ENCODE measurements at places on chromosomes 4 and X.

- H3K27ac ChIP-seq = no peak overlapping the region
- DNase-seq = no peak
- peaks cover 13% of the 10 kb centered on the region for H3K4me1 ChIP-seq
These were observed 92.2 kb downstream of the PALLD start for GRCh38 chr4:168588916-168589531.

DNA sequence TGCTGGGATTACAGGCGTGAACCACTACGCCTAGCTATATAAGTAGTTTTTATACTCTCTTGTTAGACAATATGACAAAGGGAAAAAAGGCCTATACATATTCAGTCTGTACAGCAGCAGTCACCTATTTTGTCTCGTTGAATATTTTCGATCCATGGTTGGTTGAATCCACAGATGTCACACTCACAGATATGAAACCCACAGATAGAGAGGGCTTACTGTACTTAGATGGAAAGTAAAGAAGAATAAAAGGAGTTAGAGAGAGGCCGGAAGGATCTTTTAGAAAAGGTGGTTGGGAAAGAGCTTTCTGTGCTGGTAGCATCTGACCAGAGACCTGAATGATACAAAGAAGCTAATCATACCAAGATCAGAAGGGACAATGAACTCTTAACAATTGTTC is 38.3 kb upstream of the SPINK2 start:
- H3K27ac ChIP-seq = no peak overlapping the region
- H3K4me1 ChIP-seq = peaks cover 15% of the 10 kb centered on the region
- H3K27me3 ChIP-seq = peaks cover 9% of the 10 kb centered on the region
- no peak overlapping the region for H3K4me3 ChIP-seq
- no peak for DNase-seq

- peak; percentile 64 for DNase-seq
- H3K36me3 ChIP-seq = no peaks in the 10 kb centered on the region
- H3K4me1 ChIP-seq = no peaks in the 10 kb centered on the region
- H3K27me3 ChIP-seq = no peaks in the 10 kb centered on the region
- H3K27ac ChIP-seq = no peak overlapping the region
These were observed 1099.8 kb upstream of the TENM3 start for GRCh38 chr4:181143250-181143854.

DNA sequence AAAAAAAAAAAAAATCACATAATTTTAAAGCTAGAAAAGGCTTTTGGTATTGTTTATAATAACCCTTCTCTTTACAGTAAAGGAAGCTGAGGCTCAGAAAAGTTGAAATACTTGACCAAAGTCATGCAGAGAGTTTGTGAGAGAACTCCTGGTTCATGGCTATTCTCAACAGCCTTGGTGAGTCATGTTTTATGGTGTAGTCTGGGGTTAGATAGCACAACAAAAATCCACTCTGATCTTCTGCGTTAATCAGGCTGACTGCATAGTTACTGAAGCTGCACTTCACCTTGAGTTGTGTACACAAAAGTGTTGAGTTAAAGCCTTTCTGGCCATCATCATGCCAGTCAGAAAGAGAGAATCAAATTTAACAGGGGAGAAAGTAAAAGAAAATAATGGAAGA is 19.3 kb upstream of the SFRP2 start:
- H3K27me3 ChIP-seq = no peaks in the 10 kb centered on the region
- H3K27ac ChIP-seq = no peak overlapping the region
- peaks cover 1% of the 10 kb centered on the region for H3K36me3 ChIP-seq
- no peak overlapping the region for H3K4me3 ChIP-seq

DNA sequence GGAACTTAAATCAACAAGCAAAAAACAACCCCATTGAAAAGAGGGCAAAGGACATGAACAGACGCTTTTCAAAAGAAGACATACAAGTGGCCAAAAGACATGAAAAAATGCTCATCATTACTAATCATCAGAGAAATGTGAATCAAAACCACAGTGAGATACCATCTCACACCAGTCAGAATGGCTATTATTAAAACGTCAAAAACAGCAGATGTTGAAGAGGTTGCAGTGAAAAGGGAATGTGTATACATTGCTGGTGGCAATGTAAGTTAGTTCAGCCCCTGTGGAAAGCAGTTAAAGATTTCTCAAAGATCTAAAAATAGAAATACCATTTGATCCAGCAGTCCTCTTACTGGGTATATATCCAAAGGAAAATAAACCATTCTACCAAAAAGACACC is 22.6 kb downstream of the RTL9 start:
- DNase-seq = no peak
- no peaks in the 10 kb centered on the region for H3K4me1 ChIP-seq
- no peak overlapping the region for H3K27ac ChIP-seq
- H3K36me3 ChIP-seq = no peaks in the 10 kb centered on the region

GRCh38 chr4:45621971-45622370 is 501.9 kb downstream of the GABRG1 start:
- no peak overlapping the region for H3K4me3 ChIP-seq
- H3K36me3 ChIP-seq = no peaks in the 10 kb centered on the region
- H3K4me1 ChIP-seq = no peaks in the 10 kb centered on the region

DNA sequence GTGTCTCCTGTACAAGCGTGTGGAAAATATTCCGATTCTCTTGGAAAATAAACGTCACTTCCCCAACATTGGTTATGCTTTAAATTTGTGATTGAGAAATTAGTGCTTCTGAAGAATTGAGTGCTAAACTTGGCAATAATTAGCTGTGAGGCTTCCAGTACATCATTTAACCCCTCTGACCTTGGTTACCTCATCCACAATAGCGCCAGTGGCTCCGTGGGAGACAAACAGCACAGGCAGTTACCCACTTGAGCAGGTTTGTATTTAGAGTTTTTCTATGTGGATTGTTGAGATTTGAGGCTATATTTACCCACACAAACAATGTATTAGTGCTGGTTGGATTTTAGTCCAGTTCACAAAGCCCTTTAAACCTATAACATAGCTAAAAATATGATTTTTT is 476.5 kb downstream of the NKX6-1 start:
- no peaks in the 10 kb centered on the region for H3K27me3 ChIP-seq
- no peak for DNase-seq

GRCh38 chrX:132671229-132671641 is 182.4 kb upstream of the MBNL3 start:
- H3K4me3 ChIP-seq = no peak overlapping the region
- H3K36me3 ChIP-seq = no peaks in the 10 kb centered on the region
- no peak for DNase-seq
- H3K27ac ChIP-seq = no peak overlapping the region

DNA sequence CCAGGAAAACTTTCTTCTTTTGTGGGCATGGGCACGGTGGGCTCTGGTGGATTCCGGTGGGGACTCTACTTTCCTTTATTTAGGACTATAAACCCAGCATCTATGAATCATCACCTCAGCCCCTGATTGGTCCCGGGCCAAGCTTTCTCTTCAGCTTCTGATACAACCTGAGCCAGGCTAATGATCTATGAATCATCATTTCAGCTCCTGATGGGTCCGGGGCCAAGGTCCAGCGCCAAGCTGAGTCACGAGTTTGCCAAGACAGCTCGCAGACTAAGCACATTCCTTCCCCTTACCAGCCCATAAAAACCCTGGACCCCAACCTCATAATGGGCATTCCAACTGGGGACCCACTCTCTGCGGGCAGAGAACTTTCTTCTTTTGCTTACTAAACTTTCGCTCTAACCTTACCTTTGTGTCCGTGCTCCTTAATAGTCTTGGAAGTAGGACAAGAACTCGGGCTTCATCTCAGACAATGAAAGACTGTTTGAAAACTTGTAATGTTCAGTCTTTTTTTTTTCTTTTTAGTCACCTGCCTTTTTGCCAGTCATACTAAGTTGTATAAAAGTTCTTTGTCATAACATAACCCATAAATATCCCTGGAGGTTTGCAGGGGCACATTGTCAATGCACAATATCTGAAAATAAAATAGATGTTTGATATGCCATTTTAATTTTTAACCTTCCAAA is 904.9 kb upstream of the EPHA5 start:
- no peak for DNase-seq
- no peaks in the 10 kb centered on the region for H3K4me1 ChIP-seq
- H3K4me3 ChIP-seq = no peak overlapping the region

DNA sequence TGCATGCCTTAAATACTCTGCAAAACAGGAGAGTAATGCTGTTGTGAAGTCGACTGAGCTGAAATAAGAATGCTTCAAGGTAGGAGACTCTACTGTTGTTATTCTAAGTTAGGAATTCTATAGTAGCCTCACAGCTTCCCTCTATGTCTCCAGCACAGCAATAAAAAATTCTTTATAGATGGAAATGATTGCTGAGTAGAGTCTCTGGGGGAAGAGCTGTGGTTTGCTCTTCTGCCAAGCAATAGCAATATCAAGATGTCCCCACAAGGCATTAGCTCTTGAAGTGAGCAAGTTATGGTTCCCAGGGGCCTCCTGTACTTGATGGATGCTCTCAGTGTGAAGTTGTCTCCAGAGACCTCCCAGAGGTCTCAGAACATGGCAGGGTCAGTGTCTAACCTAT is 880.6 kb upstream of the FRG1 start:
- H3K36me3 ChIP-seq = no peaks in the 10 kb centered on the region
- no peaks in the 10 kb centered on the region for H3K4me1 ChIP-seq
- DNase-seq = no peak
- no peak overlapping the region for H3K27ac ChIP-seq

- no peak overlapping the region for H3K4me3 ChIP-seq
- H3K27me3 ChIP-seq = peaks cover 23% of the 10 kb centered on the region
- H3K4me1 ChIP-seq = peaks cover 5% of the 10 kb centered on the region
- DNase-seq = no peak
These were observed 159.7 kb upstream of the ATP6AP2 start for GRCh38 chrX:40420899-40421729.

DNA sequence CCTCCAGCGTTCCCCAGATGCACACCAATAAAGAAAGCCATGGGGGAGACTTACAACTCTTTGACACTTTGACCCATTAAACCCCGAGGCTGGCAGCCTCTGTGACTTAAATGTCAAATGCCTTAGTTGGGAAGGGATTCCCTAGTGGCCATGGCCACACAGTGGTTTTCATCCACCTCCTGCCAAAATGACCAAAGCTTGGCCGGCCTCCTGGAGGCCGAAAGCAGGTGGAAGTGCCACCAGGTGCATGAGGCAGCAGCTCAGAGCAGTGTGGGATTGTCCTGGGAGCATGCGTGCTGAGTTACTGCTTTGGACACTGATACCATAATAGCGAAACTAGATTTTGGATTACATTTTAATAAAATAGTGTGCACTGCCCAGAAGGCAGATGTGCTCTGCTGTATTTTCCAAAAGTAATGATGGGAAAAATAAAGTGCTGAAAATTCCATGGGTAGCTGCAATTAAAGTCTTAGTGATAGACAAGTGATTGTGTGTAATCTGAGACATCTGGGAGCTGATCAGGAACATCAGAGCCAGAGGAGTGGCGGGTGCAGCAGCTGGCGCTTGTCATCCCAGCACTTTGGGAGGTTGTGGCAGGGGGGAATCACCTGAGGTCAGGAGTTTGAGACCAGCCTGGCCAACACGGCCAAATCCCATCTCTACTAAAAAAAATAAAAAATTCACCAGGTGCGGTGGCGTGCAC is 39.8 kb upstream of the TADA2B start:
- H3K4me1 ChIP-seq = peaks cover 14% of the 10 kb centered on the region
- H3K36me3 ChIP-seq = peaks cover 26% of the 10 kb centered on the region
- no peaks in the 10 kb centered on the region for H3K27me3 ChIP-seq
- no peak for DNase-seq
- H3K27ac ChIP-seq = peak overlapping the region; percentile 39

- no peak overlapping the region for H3K27ac ChIP-seq
- H3K36me3 ChIP-seq = no peaks in the 10 kb centered on the region
- no peaks in the 10 kb centered on the region for H3K27me3 ChIP-seq
These were observed 17.7 kb downstream of the APELA start for GRCh38 chr4:164894702-164895101.

DNA sequence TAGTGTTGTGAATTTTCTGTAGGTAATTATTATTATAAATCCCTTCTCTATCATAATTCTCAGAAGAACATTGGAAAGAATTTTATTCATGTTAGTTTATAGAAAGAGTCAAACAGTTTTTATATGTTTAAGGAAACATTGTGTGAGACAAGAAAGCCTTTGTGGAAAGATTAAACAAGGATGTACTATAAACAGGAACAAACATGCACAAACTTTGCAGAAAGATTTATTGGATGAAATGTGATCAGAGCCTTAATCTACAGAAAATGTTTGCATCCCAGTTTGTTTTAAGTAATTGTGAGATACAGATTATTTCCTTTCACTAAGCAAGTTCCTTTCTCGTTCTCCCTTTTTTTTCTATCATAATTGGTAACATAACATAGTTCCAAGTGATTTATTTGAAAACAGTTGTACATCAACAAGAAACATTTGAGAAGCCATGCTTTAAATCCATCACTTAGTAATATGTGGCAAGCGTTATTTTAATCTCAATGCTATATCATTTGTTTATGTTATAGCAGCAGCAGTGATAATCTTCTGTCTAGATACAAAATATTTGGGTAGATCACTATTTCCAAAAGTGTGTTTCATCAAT is 129.4 kb downstream of the SLC4A4 start:
- no peak overlapping the region for H3K27ac ChIP-seq
- H3K36me3 ChIP-seq = no peaks in the 10 kb centered on the region
- no peak overlapping the region for H3K4me3 ChIP-seq
- no peaks in the 10 kb centered on the region for H3K4me1 ChIP-seq

DNA sequence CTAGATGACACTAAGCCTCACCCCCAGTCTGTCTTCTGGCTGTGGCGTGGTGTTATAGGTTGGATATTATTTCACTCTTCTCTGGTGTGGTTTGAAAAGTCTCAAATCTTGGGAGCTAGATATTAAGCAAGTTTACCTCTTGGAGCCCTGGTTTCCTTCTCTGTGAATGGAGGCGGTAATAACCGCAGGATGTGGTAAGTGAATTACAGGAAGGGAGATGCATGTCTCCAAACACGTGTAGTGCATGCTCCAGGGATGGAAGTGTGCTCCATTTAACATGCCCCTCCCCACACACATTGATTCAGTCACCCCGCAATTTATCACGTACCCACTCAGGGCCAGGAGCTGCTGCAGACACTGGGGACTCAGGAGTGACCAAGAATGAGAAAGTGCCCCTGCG is 4.9 kb downstream of the ZNF275 start:
- peaks cover 5% of the 10 kb centered on the region for H3K27me3 ChIP-seq
- no peak overlapping the region for H3K4me3 ChIP-seq
- no peak for DNase-seq
- peaks cover 25% of the 10 kb centered on the region for H3K36me3 ChIP-seq
- no peak overlapping the region for H3K27ac ChIP-seq

DNA sequence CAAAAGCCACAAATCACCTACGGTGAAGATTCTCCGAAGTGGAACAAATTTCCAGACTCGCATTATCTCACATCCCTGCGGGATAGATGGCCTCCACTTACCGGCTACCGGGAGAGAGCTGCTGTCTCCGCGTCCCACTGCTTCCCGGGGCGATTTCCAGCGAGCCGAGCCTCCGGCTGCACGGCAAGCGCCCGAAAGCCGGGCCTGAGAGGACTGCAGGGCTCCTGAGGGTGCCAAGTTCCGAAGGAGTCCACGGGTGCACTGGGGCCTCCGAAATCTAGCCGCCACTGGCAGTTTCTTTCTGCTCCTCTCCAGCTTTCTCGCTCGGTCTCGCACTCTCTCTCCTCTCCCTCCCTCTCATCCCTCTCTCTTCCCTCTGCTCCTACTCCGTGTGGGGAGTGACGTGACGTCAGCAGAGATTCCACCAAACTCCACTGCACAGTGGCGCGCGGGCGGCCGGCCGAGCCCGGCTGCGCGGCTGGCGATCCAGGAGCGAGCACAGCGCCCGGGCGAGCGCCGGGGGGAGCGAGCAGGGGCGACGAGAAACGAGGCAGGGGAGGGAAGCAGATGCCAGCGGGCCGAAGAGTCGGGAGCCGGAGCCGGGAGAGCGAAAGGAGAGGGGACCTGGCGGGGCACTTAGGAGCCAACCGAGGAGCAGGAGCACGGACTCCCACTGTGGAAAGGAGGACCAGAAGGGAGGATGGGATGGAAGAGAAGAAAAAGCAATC is 14.0 kb upstream of the PITX2 start:
- H3K27ac ChIP-seq = no peak overlapping the region
- H3K4me3 ChIP-seq = no peak overlapping the region
- no peak for DNase-seq
- peaks cover 90% of the 10 kb centered on the region for H3K27me3 ChIP-seq
- peaks cover 12% of the 10 kb centered on the region for H3K4me1 ChIP-seq
- H3K36me3 ChIP-seq = peaks cover 11% of the 10 kb centered on the region

Measured in activated T-cell treated with anti-CD3 and anti-CD28 coated beads, Interleukin-2, amount 50 U/mL, for 72 hours (primary cell).